Activated gamma-delta T cell treated with Interleukin-2 at 50 U/mL for 16 hours (primary cell): ENCODE measurements at places on chromosomes 11 and 22.

GRCh38 chr11:62497132-62497801 is 49.3 kb downstream of the AHNAK start:
- DNase-seq = no peak

- DNase-seq = no peak
Observed at GRCh38 chr22:36334821-36335603, 52.8 kb downstream of the MYH9 start.

DNA sequence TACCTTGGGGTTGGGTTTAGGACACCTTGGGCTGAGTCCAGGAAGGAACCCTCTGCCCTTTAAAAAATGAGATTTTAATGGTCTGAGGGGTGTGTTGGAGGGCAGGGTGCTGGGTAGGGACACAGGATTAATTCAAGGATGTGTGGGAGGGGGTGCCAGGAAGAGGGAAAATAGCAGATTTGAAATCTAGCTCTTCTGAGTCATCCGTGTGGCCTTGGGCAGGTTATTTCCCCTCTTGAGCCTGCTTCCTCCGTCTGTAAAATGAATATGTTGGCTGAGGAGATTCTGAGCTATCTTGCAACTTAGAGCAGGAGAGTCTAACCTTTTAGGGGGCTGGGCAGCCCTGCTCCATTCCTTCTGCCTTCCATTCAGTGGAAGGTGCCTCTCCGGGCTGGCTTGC is 3.0 kb downstream of the TSPAN18 start:
- DNase-seq = no peak

- DNase-seq = no peak
Observed at GRCh38 chr11:30281476-30282288, 41.2 kb upstream of the ARL14EP start.

- no peak for DNase-seq
Observed at GRCh38 chr22:49097966-49098365, 729.7 kb downstream of the BRD1 start.

GRCh38 chr11:47669856-47670255 is 27.5 kb upstream of the MTCH2 start:
- no peak for DNase-seq

- no peak for DNase-seq
Observed at GRCh38 chr11:86804951-86805350, 4.6 kb downstream of the PRSS23 start.

GRCh38 chr11:74397501-74398243 is 561 bp downstream of the PGM2L1 start:
- peak; percentile 33 for DNase-seq

DNA sequence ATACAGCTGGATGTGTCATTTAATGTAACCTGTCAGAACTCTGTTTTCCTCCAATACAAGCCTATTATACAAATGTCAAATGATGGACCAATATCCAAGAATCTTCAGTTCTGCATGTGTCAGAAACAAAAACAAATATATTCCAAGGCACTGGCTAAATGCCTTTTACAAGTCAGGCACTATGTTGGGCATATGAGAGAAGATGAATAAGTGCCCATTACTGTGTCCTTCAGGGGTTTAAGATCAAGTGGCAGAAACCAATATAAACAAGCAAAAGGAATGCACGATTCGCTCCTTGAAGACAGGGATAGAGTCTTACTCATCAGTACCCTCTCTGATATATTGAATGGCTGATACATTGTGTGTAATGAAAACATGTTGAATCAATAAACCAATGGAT is 254.4 kb downstream of the TTC28 start:
- no peak for DNase-seq

DNA sequence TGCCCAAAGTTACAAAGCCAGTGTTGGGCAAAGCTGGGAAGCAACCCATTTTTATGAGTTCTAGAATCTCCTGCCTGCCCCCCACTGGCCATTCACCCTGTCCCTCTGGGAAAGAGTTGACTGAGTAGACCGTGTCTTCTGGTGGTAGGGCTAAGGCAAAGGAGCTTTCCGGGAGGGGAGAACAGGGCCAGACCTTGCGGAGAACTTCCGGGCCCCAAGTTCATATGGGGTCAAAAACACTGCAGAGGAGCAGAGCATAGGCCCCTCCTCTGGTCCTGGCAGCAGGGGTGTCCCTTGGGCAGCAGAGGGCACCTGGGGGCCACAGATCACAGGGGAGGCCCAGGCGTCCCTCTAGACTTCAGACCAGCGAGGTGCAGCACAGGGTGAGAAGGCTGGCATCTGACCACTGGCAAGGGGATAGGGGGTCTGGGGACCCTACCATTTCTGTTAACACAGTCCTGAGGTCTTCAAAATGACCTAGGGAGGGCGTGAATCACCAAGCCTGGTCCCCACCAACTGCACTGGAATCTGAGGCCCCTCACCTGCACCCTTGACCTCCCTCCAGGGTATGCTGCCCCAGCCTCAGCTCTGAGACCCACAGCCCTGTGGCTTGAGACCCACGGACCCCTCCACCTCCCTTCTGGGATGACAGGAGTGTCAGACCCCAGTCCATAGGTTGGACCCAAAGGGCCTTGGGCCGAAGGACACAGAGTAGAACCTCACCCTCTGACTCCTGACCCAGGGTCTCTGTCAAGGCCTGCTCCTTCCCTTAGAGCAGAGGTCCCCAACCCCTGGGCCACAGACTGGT is 1.3 kb upstream of the ARAP1 start:
- no peak for DNase-seq

- no peak for DNase-seq
Observed at GRCh38 chr11:102111787-102112508, 1.7 kb downstream of the YAP1 start.

- DNase-seq = no peak
Observed at GRCh38 chr11:2755071-2755470, 55.3 kb upstream of the KCNQ1OT1 start.

DNA sequence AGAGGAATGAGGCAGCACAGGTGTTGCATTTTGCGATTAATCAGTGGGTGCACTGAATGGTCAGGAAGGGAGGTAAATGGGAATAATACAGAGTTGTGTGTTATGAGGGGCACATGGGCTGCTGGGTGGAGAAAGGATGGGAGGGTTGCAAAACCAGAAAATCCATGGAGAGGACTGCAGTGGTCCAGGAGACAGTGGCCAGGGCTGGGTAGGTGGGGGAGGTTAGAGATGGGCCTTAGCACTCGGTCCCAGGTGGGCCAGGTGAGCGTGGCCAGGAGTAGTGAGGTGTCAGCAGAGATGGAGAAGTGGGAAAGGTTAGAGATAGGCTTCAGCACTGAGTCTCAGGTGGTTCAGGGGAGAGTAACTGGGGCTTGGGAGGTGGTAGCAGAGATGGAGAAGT is 399.1 kb upstream of the LARGE1 start:
- DNase-seq = no peak

DNA sequence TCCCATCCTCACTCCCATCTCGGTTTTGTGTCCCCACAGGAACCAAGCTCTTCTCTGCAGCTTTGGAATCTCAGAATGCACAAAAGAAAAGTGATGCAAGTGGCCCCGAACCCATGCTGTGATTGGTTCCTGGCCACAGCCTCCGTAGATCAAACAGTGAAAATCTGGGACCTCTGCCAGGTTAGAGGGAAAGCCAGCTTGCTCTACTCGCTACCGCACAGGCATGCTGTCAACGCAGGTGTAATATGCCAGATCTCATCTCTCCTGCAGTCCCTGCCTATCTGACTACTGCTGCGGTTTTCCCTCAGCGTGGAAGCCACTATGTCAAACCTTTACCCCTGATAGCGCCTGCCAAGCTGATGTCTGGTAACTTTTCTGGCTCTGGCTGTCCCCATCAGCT is 200.5 kb upstream of the LRRC4C start:
- no peak for DNase-seq

GRCh38 chr11:100182927-100183326 is 504.2 kb upstream of the ARHGAP42 start:
- DNase-seq = no peak

DNA sequence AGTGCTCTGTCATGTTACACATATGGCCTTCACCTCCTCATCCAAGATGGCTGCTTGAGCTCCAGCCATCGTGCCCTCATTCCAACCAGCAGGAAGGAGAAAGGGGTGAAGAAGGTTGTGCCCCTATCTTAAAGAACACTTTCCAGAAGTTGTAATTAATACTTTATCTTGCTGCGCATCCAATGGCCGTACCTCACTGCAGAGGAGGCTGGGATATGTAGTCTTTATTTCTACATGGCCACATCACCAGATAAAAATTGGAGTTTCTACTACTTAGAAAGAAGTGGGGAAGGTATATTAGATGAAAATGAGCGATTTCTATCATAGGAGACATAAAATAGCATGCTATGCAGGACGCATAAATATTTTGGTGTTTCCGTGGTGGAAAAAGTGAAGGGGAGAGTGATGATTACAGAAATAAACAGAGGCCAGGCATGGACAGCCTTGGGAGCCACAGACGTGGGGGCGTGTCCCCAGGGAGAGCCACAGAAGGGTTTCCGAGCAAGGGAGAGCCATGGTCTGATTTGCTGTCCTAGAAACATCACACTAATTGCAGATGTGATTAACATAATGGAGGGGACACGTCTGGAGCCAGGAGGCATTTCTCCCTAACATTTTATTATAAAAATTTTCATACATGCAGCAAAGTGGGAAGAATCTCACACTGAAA is 8.8 kb upstream of the MB start:
- no peak for DNase-seq

DNA sequence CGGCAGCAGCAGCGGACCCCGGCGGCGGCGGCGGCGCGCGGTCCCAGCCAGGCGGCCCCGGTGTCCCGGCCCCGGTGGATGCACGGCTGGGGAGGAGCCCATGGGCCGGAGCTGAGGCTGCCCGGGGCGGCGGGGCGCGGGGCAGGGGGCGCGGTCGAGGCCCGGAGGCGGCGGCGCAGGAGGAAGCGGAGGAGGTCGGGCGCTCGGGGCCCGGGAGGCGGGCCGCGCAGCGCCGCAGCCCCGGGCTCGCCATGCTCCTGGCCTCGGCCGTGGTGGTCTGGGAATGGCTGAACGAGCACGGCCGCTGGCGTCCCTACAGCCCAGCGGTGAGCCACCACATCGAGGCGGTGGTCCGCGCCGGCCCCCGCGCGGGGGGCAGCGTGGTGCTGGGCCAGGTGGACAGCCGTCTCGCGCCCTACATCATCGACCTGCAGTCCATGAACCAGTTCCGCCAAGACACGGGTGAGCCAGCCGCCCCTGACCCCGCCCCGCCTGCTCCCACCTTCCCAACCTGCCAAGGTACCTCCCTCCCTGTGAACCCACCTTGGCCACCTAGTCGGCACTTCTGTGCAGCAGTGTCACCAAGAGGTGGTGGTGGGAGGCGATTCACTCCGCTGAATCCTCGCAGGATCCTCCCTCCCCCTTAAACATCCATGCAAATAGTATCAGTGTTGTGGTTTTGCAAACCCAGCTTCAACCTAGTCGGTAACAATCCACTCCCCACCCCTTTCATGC is 580 bp downstream of the DTX4 start:
- DNase-seq = no peak

GRCh38 chr22:41028841-41029240 is 63.6 kb upstream of the EP300 start:
- no peak for DNase-seq

DNA sequence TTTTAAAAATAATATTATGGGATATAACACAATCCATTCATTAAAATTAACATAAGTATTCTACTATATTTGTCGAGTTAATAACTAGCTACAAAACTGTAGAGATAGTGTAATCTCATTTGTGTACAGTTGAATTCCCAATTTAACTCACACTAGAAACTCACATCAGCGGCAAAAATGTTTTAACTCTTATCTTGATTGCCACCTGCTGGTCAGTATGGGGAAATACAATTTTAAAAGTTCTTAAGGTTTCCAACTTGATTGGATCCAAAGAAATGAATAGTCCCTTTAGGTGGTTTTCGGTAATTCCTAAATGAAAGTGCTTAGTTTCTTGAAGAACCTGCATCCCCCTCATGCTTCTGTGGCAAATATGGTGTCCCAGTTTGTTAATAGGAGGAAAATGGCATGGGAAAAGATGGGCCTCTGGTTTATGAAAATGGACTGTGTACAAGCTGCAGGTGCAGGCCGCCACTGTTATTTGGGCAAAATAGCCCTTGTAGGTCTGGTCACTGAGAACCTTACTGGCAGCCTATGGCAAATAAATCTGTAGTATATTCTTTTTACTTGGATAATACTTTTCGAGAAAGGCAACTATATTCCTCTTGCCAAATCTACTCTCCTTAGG is 33.7 kb upstream of the SLC17A6 start:
- DNase-seq = no peak

DNA sequence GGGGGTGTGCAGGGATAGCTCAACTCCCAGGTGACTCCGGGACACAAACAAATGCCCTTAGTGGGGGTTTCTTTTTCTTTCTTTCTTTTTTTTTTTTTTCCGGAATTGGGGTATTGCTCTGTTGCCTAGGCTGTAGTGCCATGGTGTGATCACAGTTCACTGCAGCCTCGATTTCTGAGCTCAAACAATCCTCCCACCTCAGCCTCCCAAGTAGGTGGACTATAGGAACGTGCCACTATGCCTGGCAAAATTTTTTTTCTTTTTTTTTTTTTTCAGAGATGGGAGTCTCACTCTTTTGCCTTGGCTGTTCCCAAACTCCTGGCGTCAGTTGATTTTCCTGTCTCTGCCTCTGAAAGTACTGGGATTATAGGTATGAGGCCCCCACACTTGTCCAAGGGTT is 13.8 kb upstream of the ZNF280A start:
- DNase-seq = no peak

- DNase-seq = no peak
Observed at GRCh38 chr11:19060629-19061028, at the start of gene MRGPRX2. TSS of gene MRGPRX2 (minus strand) at chr11:19060717. CDS start at chr11:19056402, 4,315 bp downstream.

DNA sequence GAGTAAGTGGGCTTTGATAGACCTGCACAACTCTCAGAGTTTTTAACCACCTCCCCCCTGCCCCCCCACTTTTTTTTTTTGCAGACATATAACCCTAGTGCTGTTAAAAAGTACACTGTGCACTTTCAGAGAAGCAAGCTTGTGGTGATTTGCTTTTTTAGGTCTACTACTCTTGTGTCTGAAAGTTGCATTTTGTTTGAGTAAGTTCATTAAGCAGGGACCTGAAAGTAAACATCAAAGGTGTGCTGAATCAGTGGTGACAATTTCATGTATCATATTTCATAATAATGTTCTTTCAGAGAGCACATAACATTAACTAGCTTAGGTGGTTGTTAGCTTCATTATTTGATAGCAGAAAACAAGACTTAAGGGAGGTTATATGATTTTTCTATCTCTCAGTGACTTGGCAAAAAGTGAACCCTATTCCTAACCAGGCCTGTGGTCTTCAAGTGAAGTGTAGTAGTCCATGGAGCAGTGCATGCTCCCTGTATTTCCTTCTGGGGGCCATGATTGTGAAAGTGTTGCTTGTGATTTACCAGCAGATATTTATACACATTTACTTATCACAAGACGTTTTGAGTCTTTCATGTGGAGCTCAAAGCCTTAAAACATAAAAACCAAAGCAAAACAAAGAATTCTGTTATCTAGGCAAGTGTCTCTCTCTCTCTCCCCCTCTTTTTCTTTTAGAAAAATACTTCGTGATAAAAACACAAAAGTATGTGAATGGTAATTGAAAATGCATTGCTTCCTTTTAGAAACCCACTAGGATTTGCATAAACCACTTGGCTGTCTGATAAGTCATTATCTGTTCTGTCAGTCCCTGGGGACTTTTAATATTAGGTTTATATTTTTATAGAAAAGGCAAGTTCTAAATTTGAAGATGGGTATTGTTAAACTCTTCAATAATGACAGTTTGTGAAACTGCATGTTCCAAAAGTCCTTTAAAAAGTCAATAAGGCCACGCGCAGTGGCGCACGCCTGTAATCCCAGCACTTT is 7.5 kb upstream of the RAG2 start:
- no peak for DNase-seq
